H9 (cell line): ENCODE measurements at places on chromosomes 4 and X. TPM values are rescaled to one million over a fixed set of nuclear protein-coding genes. Genes with fewer than 3 reads are reported as not detected.

DNA sequence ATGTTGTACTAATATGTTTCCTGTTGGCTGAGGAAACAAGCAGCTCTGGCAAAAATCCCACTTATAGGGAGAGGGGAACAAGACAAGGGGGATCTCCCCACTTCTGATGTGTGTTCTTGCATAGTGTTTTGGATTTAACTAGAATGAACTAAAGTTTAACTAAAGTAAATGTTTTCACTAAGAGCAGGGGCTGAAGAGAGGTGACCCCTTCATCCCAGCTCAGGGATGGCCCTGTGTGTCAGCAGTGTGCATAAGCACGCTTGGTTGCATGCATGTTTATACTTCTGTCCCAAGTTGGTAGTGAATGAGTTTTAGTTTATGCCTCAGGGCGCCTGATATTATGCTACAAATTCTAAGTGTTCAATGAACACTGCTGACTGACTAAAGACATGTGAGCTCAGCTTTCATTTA is 169.4 kb downstream of the MGST2 start:
- H3K4me1 ChIP-seq, result peaks cover 16% of the 10 kb centered on the region
- H3K27me3 ChIP-seq, result no peaks in the 10 kb centered on the region
- no peak overlapping the region for H3K4me3 ChIP-seq
- H3K27ac ChIP-seq, result no peak overlapping the region

- no peaks in the 10 kb centered on the region for H3K4me1 ChIP-seq
- no peak for DNase-seq
- no peaks in the 10 kb centered on the region for H3K27me3 ChIP-seq
- H3K4me3 ChIP-seq, result no peak overlapping the region
Measured at GRCh38 chrX:65757943-65758342, 90.5 kb downstream of the MSN start.

Gene IL2
- total RNA-seq, result not detected in 2 replicates

- no peaks in the 10 kb centered on the region for H3K36me3 ChIP-seq
- H3K4me1 ChIP-seq, result no peaks in the 10 kb centered on the region
- no peak overlapping the region for H3K4me3 ChIP-seq
- H3K27ac ChIP-seq, result no peak overlapping the region
Measured at GRCh38 chr4:7387925-7388324, 46.8 kb downstream of the PSAPL1 start.

DNA sequence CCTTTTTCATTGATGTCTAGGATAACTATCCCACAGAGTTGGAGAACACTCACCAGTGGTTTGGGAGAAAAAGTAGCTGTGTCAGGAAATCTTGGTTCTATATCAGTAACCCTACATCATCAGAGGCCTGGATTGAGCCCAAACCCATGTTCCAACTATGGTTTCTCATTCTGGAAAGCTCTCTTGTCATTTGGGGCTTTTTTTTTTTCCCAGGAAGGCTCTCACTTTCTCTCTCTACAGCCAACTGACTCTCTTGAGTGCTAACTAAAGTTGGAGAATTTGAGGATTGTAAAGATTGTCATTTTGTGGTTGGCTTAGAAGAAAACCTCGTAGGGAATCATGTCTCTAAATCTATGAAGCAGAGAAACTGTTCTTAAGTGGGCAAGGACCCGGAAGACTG is 228.2 kb upstream of the DIPK2B start:
- no peaks in the 10 kb centered on the region; the same call in 1 of the 2 replicates for H3K4me1 ChIP-seq
- no peak overlapping the region for H3K4me3 ChIP-seq
- DNase-seq, result no peak

DNA sequence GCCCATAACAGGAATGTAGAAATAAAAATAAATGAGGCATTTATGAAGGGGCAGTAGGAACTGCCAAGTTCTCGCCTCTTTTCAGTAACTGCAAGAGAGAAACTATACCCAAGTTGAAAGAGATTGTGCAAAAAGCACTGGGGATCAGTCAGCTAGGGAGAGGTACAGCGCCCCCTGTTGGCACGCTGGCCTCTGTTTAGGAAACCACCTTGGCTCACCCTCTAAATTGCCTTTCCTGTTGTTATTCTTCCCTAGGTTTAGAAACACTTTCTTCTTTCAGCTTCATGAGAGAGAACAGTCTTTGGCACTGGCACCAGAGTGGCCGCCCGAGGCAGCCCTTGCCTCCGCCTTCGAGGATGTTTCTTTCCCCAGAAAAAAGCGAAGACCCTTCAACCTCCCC is 348.5 kb downstream of the MID1IP1 start:
- H3K36me3 ChIP-seq, result peaks cover 7% of the 10 kb centered on the region; the same call in 1 of the 2 replicates
- H3K4me3 ChIP-seq, result peak overlapping the region; percentile 36; the same call in 2 of the 3 replicates
- H3K27me3 ChIP-seq, result no peaks in the 10 kb centered on the region
